ENCODE measurements at places on chromosomes 11 and 22.

DNA sequence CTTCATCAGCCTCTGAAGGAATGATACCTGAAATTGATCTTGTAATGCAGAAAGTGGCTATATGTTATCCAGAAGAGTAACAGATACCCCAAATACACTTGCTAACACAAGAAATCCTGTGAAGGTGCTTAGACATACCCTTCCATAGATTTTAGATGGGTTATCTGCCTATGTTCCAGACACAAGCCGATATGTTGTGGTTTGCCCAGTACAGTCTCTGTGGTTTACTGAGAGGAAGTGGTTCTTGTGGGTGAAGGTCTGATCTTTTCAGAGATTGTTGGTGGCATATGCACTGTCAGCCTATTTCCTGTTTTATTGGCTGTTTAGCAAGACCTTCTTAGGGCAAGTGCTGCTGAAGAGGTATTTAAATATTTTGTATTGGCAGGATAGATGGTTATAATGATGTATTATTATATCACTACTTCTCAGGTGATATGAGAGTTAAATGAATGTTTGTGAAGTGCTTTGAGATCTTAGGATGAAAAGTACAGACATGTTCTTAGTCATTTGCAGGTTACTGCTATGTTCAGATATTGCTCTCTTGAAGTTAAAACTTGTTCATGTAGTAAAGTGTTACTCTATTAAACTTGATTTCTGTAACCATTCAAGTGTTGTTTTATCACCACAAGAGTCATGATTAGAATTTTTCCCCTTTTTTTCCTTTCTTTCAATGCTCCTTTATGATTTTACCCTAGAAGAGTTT lies 8.2 kb downstream of the ARHGEF12 start:
- DNase-seq: no peak

GRCh38 chr11:134034496-134035381 lies 34.1 kb upstream of the JAM3 start:
- DNase-seq: no peak

DNA sequence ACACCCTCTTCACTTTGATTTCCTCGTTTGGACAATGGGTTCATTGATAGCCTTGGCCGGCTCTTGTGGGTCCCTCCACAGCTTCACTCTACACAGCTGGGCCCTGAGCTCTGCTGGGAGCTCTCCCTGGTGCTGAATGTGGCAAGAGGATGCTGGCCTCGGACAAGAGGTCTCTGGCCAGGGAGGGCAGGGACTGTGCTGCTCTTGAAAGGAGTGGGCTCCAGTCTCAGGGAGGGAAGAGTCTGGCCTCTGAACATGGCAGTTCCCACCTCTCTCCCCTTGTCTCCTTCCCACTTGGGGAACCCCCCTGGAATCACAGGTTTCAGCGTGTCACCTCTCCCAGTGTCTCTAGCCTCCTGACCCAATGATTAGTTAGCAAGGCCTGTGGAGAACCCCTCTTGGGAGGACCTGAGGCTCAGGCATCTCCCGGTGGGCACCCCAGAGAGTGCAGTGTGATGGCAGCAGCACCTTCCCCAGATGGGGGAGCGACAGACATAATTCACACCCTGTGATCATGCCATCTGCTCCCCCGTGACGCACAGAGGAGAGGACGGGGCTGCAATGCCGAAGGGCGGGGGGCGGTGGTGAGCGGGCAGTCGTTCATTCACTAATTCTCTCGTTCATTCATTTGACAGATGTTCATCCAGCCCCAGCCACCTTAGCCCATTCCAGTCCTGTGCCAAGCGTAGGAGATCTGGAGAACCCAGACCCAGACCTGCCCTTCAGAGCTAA lies 2.8 kb upstream of the CABP7 start:
- DNase-seq: no peak

GRCh38 chr11:8381343-8381742 lies 117.7 kb upstream of the LMO1 start:
- no peak for DNase-seq

DNA sequence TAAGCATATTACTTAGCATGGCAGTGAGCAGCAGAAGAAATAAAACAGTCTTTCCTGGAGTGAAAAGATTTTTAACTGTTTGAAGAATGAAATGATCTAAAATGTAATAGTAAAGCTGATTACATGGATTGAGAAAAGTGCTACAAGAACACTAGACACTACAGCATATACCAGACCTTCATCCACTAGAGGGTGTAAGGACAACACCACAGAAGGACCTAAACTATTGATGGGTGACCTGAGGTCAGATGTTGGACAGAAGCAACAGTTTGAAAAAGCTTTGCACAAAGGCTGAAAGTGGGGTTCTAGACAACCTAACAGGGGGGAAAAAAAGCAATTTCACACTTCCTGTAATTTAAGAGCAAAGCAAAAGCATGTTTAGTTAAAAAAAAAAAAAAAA lies 97.7 kb downstream of the RBFOX2 start:
- no peak for DNase-seq

DNA sequence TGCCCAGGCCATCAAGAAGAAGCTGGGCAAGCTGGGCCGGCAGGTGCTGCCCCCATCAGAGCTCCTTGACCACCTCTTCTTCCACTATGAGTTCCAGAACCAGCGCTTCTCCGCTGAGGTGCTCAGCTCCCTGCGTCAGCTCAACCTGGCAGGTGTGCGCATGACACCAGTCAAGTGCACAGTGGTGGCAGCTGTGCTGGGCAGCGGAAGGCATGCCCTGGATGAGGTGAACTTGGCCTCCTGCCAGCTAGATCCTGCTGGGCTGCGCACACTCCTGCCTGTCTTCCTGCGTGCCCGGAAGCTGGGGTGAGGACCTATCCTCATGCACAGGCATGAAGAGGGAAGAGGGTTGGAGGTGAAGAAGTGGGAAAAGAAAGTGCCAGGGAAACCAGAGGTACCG lies 5.3 kb upstream of the NHERF4 start:
- no peak for DNase-seq

DNA sequence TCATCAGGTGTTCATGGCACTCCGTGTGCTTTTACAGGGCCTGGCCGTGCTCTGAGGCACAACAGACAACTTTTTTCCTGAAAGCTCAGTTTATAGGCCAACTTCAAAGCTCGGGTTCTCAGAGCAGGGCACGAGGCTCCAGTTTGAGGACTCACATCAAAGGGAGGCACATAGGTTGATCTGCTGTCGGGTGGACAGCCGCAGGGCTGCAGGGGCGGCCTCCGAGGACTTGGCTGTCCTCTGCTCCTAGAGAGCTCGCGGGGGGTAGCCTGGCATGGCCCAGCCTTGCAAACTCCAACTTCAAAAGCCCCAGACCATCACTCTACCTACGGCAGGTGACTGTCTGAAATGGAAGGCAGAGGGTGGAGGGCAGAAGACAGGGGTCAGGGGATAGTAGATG lies 31.6 kb downstream of the C11orf58 start:
- no peak for DNase-seq

- no peak for DNase-seq
Measured at GRCh38 chr22:28443526-28443876, 236.1 kb downstream of the TTC28 start.

DNA sequence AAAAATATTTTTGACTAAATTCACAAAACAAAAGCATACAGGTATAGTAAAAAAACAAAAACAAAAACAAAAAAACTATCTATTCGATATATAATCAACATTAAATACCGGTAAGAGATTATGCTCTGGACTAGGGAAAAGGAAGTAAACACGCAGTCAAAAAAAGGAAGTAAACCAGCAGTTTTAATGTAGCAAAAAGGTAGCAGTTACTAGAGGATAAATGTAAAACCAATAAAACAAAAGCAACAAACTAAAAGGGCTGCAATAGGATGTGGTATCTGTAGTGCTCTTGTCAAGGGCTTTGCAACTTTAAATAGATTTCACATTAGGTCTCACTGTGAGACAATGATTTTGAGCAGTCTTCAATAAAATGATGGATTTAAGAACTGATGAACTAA lies 2.4 kb downstream of the TRIM22 start:
- DNase-seq: no peak

GRCh38 chr22:44360668-44361381 lies 48.1 kb upstream of the SHISAL1 start:
- DNase-seq: no peak

GRCh38 chr11:88704485-88704884 lies 361.3 kb downstream of the GRM5 start:
- no peak for DNase-seq

GRCh38 chr11:131136486-131136885 lies 220.2 kb upstream of the SNX19 start:
- DNase-seq: no peak

DNA sequence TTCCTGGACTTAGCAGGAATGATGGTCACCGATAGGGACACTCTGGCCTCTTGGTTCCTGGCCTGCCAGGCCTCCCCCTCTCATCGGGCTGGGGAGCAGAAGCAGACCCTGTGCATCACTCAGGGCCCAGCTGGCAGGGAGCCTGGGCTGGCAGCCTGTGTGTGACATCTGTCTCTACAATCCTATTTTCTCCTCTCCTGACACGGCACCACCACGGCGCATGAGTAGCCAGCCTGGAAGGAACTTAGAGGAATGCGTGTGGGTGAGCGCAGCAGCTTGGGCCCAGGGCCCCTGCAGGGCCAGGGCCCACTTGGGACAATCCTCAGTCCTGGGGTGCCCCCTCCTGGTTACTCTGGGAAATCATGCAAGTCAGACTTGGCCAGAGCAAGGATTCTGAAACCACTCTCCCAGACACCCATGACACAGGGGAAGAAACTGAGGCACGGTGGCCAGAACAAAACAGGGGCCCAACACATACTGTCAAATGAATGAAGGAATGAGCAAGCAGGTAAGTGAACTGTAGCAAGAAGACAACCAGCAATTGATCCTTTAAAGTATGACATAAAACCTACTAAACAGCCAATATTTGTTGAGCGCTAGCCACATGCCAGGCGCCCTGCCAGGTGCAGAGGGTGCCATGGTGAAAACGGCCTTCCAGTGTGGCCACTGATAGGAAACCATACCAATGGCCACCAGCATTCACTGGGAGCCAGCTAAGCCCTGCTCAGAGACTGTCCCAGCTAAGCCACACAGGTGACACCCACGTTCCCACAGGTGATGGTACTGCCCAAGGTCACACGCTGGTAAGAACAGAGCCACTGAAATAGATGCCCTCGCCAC lies 13.3 kb downstream of the RSPH14 start:
- DNase-seq: peak; percentile 46

GRCh38 chr22:26549902-26550497 lies 37.7 kb upstream of the TFIP11 start:
- DNase-seq: no peak

GRCh38 chr11:69865707-69866106 lies 46.5 kb upstream of the FGF3 start:
- no peak for DNase-seq

GRCh38 chr11:78403781-78404180 lies 13.8 kb downstream of the GAB2 start:
- DNase-seq: no peak

DNA sequence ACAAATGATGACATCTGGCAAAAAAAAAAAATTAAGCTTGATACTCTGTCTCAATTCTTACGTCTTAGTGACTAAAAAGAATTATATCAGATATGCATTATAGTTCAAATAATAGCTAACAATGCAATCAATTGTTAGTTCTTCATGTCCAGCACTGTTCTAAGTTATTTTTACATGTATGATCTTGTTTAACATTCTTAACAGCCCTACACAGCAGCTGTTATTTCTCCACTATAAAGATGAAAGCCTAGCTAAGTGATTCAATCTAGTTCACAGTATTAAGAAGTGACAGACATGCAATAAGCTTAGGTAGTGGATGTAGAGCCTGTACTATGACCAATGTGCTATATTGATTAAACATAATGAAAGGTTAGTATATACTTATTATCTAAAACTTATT lies 4.1 kb downstream of the ZNF214 start:
- DNase-seq: no peak

DNA sequence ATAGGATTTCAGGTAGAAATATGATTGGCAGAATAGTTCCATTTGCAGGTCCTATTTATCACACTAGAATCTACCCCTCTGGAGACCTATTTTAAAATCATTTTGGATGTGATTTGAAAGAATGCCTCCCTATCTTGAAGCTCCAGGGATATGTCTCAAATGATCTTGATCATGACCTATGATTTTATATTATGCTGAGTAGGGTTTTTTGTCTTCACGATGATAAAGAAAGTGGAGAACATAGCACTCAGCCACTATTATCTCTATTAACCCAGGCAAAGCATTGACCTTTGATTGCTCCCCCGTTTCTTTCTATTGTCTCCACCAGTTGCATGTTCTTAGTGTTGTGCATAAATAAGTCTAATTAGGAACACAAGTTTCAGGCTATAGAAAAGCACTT lies 307.9 kb downstream of the BLID start:
- DNase-seq: no peak

DNA sequence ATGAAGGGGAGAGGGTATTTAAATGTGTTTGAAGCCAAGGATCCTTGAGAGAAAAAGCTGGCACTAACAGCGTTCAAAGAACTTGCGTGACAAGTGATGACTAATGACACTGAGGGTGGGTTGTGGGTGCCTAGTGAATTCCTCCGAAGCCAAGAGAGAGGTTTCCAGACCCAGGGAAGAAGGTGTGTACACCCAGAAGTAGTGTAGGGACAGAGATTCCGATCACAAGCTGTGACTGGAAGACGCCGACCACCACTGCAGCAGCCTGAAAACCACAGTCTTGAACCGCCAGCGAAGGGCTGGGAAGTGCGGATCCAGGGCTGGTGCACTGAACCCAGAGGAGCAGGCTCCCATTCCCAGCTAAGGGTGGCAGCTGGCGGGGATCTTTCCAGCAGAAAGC lies 9.5 kb downstream of the PPARA start:
- DNase-seq: no peak

GRCh38 chr11:72781063-72781312 lies 12.9 kb downstream of the STARD10 start:
- no peak for DNase-seq

- DNase-seq: no peak
Measured at GRCh38 chr11:95067841-95068219, 1.1 kb downstream of the SRSF8 start.

DNA sequence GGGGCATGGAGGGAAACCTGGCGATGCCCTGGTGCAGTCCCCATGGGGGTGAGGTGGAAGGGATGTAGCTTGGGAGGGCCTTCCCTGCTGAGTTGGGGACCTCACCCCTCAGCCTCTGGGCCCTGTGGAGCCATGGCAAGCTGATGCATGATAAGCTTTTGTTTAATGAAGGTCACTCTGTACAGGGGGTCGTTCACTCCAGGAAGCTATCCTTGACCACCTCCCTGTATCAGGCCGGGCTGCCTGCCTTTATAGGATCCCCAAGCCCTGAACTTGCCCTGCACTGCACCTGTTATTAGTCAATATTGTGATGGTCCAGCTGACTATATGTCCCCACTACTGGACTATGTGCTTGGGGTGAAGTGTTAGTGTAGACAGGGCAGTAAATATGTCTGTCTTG lies 49.7 kb upstream of the MYEOV start:
- DNase-seq: no peak

GRCh38 chr11:86663761-86664160 lies 8.7 kb downstream of the ME3 start:
- DNase-seq: no peak

All from stimulated activated CD8-positive, alpha-beta memory T cell treated with anti-CD3 and anti-CD28 coated beads, Interleukin-4, amount 100 ng/mL, for 1 hour (primary cell).